AG09319 (cell line): ENCODE measurements at places on chromosomes 4 and X.

DNA sequence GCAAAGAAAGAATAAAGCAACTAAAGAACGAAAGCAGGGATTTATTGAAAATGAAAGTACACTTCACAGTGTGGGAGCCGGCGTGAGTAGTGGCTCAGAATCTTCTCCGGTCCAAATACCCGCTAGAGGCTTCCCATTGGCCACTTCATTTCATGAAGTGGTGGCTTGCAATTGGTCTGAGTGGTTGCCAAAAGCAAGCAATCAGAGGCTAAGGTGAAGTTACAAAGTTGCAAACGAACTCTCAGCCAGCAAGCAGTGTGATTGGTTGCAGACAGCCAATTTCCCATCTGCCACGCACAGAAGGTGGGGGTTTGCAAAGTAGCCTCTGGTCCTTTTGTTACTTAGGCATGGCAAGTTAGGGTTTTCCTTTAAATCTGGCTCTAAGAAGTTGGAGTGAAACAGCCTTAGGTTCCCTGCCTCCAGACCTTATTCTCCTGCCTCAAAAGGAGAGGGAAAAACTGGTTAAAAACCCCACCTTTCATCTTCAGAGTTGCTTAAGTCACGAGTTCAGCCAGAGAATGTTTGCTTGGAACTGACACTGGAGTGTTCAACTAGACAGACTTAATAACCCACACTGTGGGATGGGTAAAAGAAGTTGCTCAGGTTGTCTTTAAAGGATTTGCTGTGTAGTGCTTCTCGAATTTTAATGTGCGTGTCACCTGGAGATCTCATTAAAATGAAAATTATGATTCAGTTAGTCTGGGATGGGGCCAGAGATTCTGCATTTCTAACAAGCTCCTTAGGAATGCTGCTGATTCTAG lies 6.9 kb upstream of the CLOCK start:
- peak; percentile 62 for DNase-seq

DNA sequence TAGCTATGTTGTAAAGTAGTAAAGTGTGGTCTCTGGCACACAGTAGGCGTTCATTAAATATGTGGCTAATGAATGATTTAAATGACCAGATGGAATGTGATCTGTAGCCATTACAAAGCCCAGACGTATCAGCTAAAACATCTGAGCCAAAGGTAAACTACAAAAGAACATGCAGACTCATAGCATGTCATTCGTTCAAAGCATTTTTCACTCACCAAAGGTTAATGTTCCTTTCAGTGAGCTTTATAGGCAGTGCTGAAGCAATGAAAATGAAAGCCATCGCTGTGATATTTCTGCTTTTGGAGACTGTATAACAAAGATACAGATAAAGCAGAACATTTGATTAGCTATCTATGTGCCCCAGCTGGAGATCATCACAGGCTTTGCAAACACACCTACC lies 50.5 kb downstream of the F9 start:
- no peak for DNase-seq

DNA sequence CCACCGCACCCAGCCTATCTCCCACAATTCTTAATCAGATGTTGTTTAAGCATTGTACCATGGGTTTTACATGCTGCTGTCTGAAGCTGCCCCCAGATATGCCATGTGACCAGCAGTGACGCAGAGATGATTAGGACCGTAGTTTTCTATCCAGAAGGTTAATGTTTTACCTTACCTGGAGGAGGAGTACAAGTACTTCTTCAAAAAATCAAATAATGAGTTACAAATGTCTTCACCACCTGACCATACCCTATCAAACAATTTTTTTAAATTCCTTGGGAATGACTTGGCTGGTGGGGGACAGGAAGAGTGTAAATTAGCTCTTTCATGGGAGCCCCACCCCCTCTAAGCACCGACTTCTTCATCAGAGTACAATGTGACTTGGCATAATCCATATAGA lies 16.2 kb upstream of the SGMS2 start:
- no peak for DNase-seq

GRCh38 chrX:100368167-100368566 lies 41.9 kb downstream of the PCDH19 start:
- DNase-seq, result no peak

- DNase-seq, result no peak
Observed at GRCh38 chrX:56069299-56069931, 162.7 kb upstream of the KLF8 start.

DNA sequence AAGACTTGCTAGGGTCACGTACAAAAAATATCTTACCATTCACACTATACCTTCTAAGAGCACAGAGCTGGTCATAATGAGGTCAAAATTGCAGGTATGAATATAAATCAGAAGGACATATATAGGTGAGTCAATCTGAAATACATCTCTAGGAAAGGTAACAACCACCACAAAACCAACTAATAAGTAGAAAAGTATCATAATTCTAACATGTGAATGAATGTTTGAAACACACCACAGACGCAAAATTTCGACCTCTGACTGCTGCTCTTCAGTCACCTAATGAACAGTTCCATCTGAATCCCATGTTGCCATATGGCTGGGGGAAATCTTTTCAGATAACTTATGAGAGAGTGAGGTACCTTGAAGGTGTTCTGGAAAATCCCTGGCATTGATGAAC lies 22.1 kb downstream of the STAP1 start:
- DNase-seq, result no peak

- DNase-seq, result peak; percentile 12
Observed at GRCh38 chrX:69538321-69538876, 34.3 kb downstream of the NALF2 start.

- no peak for DNase-seq
Observed at GRCh38 chr4:139142980-139143379, 34.0 kb downstream of the ELF2 start.

GRCh38 chrX:49184294-49185281 lies 1.6 kb downstream of the PRICKLE3 start:
- peak; percentile 54 for DNase-seq

- DNase-seq, result no peak
Observed at GRCh38 chr4:10102474-10103332, 13.9 kb downstream of the WDR1 start.

- no peak for DNase-seq
Observed at GRCh38 chr4:179307297-179308136, 1865.3 kb upstream of the AGA start.

DNA sequence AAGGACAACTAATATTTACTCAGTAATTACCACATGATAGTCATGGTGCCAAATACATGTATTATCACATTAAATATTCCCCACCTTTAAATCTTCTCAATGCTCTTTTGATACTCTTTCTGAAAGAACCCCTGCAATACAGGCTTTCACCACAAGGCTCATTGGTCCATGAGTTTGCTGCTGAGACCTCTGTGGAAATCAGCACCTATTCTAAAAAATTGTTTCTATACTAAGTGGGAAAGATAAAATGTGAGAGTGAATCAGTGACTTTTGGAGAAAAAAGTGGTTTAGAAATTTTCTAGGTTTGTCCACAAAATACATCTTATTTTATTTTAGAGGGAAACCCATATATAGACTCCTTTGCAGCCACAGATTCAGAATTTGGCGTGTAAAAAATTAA lies 257.3 kb downstream of the ZIC3 start:
- DNase-seq, result no peak
